ENCODE measurements at places on chromosomes 5 and 9.
A peak's percentile ranks its signal among the peaks of the same experiment; 100 is the strongest.

- DNase-seq, result no peak
These were observed 796 bp upstream of the GADD45G start for GRCh38 chr9:89603767-89604665.

GRCh38 chr9:126420643-126421564 is 94.3 kb downstream of the MVB12B start:
- DNase-seq, result no peak

GRCh38 chr5:176809544-176810080 is 747 bp upstream of the UNC5A start:
- no peak for DNase-seq

DNA sequence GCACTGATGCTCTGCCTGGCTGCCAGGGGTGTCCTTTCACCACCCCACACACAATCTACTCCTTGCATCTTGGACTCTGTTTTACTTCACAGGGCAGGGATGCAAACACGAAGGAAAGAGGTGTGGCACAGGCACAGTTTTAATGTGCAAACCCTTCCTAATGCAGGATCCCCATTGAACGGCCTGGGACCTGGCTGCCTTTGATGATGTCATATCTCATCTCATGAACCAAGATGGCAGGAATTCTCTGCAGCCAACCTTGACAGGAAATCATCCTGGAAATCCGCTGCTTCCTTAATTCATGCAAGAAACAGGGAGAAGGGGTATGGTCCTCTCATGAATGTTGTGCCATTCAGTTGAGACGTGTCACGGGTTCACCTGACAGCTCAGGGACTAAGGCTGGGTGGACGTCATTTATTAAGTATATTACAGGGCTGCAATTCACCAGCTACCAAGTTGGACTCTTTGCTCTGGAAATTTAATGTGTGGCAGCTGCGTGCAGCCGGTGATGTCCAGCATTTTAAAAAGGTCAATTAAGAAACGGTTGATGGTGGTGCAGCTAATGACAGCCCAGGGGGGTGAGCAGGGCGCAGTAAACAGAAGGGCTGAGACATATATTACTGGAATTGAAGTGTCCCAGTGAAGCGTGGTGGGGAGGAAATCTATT is 91.5 kb downstream of the LMNB1 start:
- no peak for DNase-seq

DNA sequence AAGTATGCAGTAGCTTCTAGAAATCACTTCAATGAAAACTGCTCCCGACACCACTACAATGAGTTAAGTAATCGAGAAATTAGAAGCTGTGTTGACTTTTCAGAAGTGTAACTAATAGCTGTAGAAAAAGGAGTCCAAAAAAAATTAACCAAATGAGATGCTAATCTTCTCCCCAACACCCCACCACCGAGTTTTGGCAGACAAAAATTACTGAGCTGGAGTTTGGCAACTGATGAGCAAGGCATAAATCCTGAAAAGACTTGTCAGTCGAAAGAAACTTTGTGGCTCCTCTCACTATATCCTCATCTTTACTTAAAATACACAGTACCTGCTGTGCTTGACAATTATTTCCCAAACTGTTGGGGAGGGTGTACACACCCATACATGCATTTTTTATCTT is 191.9 kb downstream of the EBF1 start:
- no peak for DNase-seq

DNA sequence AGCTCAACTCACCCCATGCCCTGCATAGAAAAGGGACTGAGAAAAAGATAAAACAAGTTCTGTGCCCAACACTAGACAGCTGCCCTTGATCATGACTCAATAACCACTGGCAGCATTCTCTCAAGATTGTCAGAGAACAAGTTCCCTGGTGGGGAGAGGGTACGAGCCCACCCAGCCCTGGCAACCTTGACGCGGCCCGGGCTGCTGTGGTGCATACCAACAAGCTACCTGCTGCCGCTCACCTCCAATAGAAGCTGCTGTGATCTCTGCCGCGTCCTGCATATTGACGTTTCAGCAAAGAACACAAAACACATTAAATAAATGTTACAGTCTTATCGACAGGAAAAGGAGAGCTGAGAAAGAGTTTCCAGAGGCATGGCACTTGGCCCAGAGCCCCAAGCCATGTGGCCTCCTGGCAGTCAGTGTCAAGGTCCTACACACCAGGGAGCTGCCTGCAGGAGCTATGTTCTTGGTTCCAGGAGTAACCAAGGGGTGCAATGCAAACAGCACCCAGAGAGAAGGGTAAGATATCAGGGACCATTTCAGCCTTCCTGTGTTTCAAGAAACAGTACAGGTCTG is 28.3 kb downstream of the WHRN start:
- no peak for DNase-seq

- no peak for DNase-seq
These were observed 2.5 kb upstream of the PHF19 start for GRCh38 chr9:120879446-120879845.

- no peak for DNase-seq
These were observed 62.1 kb downstream of the ZSWIM6 start for GRCh38 chr5:61394078-61394704.

DNA sequence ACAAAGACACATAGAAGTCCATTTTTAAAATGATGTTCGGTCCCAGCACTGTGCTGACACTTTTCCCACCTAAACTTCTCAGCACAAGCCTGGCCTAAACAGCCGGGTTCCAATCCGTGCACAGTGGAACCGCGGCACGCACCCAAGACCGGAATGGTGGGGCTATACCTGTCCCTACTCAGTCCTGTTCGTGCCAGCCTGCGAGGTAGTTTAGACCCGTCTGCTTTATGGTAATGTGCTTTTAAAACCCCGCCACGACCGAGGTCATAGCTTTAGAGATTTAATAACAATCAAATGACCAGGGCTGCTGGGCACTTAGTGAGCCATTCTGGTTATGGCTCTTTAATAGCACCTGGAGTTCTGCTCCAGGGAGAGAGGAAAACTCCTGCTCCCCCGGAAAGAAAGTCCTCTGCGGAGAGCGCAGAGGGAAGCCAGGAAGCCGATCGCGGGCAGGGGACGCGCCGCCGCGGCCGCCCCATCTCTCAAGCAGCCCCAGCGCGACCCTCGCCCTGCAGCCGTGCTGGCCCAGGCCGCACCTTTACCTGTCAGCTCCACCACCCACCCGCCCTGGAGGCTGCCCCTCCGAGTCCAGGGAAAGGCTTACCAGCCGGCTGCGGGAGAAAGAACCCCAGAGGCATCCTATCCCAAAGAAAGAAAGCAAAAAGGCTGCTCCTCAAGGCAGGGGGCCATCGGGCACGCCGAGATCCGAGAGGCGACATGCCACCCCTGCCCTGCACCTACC is 511 bp downstream of the ARL15 start:
- DNase-seq, result no peak

DNA sequence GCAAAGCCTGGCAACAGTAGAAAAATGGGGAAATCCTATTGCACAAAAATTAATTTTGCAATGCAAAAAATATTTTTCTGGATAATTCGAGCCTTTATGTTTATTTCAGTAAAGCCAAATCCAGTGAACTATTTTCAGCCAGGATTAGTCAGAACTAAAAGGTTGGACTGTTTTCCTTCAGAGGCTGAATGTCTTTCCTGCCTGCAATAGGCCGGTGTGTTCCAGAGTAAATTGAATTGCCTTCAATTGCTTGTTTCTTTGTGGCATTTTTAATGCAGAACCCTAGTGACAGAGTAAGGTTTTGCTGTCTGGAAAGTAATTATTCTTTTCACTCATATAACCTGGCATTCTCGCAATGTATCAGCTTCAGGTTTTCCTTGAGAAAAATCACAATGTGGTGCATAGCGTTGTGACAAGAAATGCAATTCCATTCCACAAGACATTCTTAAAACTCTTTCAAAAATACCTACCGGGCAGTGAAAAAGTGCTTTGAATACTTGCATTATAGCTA is 183.7 kb downstream of the GLIS3 start:
- no peak for DNase-seq

DNA sequence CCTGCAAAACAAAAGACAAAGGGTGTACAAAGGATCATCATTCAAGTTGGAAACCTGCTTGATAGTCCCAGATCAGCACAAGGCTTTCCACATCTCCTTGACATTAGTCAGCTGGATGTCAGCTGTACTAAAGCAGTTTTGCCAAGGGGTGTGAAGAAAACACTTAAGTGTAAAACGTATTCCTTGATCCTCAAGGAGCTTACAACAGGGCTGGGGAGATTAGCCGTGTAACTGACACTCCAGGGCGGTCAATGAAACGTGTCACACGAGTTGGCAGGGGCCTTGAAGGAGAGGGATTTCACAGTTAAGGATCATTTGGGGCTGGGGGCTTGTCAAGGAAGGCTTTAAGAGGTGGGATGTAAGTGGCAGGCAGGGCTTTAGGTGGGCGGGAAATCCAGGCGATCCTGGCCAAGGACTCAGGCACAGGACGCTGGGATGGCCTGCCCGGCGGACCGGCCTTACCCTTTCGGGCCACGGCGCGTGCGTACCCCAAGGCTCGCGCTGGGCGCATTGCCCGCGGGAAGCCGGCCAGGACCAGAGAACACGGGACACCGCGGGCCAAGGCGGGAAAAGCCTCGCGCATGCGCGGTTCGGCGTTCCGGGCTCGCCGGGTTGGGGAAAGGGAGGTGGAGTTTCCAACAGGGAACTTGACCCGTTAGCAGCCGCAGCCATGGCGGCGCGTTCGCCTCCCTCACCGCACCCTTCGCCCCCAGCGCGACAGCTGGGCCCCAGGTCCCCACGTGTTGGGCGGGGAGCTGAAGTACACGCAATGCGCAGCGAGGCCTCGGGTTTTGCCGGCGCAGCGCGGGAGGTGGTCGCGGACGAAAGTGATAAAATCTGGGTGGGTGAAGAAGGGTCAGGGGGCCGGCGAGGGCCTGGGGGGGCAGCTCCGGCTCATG is at the start of gene CNTLN:
TSS of gene CNTLN (plus strand) at position 645 of the 899 bp plus-strand sequence. CDS start at position 671, 26 bp downstream.
- DNase-seq, result peak; percentile 13

DNA sequence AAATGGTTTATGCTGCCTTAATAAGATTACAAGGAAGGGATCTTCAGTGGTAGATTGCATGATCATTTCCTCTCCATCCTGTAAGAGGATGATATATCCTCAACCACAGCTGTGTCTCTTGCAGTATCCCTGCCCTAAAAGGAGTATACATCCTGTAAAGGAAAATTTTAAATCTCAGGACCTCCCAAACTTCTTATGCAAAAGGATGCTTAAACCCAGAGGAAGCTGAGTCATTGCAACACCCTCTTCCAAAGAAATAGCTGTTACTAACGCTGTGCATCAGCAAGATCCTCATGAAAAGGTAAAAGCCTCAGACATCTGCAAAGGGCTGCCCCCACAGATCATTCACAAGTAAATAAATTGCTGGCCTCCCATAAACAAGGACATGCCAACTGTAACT is 599.0 kb downstream of the PRELID2 start:
- no peak for DNase-seq

- DNase-seq, result no peak
These were observed 139.6 kb downstream of the SCAMP1 start for GRCh38 chr5:78500028-78500427.

- no peak for DNase-seq
These were observed 416.4 kb downstream of the EFNA5 start for GRCh38 chr5:107254214-107254901.

DNA sequence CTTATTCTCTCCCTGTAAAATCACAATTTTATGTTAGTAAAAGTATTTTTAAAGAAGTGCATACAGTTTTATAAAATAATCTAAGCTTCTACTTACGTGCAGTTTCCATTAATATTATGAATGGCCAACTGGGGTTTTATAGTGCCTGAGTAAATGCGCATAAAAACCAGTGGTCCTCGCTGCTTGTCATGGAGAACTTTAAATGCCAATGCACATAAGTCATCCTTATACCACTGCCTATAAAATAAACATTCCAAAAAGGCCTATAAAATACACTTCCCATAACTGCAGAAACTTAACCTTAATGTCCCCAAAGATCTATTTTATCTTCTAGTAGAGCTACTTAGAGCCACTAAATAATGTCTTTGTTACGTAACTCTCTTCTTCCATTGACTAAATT is 28.5 kb downstream of the GFM2 start:
- no peak for DNase-seq

DNA sequence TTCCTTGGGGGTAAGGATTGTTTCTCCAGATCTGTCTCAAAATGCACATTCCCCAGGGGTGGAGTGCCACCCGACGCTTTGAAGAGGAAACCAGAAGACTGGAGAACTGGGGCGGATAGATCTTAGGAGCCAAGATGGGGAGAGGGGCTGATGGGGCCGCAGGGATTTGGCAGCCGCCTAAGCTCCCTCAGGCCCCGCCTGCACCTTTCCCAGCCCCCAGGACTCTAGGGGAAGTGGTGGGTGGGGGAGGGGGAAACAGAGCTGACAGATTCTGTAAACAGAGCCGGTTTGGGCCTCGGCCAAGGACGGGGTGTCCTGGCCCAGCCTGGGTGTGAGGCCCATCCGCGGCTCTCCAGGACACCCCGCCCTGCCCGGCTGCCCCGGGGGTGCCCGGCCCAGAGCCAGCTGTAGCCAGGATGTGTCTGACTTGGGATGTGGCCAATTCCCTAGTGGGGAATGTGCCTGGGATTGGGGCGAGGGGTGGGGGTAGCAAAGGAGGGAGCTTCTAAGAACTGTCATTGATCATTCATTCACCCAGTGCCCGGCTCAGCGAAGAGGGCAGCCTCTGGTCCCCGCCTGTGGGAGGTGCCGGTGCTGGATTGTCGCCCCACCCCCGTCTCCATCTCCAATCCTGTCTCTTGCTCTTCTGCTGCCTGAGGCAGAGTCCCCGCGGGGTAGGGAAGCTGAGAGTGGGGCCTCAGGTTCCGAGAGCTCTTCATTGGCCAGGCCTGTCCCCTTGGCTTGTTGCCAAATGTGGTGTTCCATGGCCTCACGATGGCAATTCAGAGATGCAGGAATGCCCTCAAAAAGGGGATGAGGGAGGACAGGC is 54.8 kb upstream of the CDKN2AIPNL start:
- DNase-seq, result no peak
